ENCODE measurements at places on chromosomes 1 and 21.

DNA sequence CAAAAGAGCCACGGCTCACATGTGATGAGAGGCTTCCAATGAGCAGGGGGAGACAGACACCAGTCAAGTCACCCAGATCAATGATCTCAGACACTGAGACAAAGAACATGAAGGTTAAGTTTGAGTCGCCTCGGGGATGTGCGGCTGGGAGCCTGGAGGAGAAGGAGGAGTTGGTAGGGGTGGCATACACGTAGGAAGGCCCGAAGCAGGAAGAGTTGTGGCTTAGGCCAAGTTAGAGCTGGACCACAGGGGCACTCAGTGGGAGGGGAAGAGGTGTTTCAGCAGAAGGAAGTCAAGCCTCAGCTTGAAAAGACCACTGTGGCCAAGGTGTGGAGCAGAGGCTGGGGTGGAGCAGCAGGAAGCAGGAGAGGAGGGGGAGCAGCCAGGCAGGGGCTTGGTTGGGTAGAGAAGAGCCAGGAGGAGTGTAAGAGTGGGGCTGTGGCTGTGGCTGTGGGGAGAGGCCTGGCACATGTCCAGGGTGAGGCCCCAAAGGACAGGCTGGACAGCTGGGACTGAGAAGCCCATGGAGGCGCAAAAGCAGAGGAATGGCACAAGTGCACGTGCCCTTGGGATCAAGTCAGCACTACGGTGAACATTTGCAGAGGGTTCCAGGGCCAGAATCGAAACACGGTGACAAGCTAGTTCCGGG is 27.6 kb downstream of the CTNNBIP1 start:
- H3K36me3 ChIP-seq: no peaks in the 10 kb centered on the region
- no peak overlapping the region for H3K4me3 ChIP-seq
- H3K4me1 ChIP-seq: no peaks in the 10 kb centered on the region

- H3K4me1 ChIP-seq: no peaks in the 10 kb centered on the region
- H3K27ac ChIP-seq: no peak within 1 kb of the TSS
- H3K36me3 ChIP-seq: no peaks in the 10 kb centered on the region
- no peaks in the 10 kb centered on the region for H3K27me3 ChIP-seq
- no peak within 1 kb of the TSS for H3K4me3 ChIP-seq
- DNase-seq: peak; percentile 56
Measured at GRCh38 chr1:17204546-17205440, at the start of gene PADI1. PADI1 (plus strand) TSS chr1:17205128; CDS start chr1:17205218, 90 bp downstream.

DNA sequence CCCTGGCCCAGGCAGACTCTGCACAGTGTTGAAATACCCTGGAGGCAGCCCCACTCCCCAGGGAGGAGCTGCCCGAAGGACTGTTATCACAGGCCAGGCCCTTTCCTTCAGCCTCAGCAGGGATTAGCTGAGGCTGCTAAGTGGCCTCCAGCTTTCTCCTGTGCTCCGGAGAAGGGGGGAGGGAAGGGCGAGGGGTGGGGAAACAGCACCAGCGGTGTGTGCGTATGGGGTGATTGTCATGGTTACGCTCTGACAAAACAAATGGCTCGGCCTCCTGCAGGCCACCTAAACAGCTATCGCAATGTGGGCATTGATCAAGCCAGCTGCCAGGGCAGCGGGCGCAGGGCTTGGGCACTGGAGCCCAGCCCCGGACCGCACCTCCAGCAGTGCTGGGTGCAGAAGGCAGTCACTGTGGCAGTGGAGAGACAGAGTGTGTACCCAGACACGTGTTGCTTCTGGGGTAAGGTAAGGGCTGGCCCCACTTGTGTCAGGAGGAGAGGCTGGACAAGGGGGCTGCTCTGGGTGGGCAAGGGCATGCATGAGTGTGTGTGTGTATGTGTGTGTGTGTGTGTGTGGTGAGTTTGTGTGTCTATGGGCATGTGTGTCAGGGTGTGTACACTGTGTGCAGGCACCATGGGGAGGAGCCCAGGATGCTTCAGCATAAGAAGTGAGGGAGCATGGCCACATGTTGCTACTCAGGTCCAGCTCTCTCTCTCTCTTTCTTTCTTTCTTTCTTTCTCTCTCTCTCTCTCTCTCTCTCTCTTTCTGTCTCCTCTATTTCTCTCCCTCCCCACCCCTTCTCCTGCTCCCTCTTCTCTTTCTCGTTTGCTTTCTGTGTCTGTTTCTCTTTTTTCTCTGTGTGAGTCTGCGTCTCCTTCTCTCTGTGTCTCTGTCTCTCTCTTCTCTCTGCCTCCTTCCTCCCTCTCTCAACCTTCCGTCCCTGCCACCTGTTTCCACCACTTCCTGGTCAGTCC is at the start of gene VWA5B1:
TSS of gene VWA5B1 (plus strand) at position 252 of the 974 bp plus-strand sequence. CDS start 19,727 bp downstream, outside the sequence.
- no peaks in the 10 kb centered on the region for H3K4me1 ChIP-seq
- H3K27me3 ChIP-seq: no peaks in the 10 kb centered on the region
- DNase-seq: no peak
- no peak within 1 kb of the TSS for H3K27ac ChIP-seq

DNA sequence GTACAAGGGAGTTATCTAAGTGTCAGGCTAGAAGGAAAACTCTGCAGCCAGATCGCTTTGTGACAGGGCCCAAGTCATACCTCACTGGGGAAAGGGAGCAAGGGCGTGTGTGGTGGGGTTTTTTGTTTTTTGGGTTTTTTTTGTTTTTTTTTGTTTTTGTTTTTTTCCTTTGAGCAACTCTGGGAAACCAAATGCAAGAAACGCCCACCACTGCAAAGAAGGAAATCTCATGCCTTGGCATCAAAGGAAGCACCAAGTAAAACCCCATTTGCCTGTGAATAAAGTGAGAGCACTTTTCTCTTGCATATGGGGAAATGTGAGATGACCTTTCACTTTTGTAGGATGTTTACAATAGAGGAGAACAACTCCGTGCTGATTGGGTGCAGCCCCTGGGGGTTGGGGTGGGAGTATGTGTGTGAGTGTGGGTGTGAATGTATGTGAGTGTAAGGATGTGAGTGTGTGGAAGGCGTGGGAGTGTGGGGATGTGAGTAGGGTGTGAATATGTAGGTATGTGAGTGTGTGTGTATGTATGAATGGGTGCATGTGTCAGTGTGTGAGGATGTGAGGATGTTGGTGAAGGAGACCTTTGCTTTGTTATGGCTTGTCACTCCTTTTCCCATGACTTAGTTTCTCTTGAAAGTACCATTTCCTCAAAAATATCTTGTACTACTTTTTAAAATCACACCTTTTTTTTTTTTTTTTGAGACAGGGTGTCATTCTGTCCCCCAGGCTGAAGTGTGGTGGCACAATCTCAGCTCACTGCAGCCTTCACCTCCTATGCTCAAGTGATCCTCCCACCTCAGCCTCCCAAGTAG is 34.6 kb downstream of the IL12RB2 start:
- DNase-seq: no peak
- H3K36me3 ChIP-seq: no peaks in the 10 kb centered on the region
- H3K4me3 ChIP-seq: no peak overlapping the region
- H3K27ac ChIP-seq: no peak overlapping the region

DNA sequence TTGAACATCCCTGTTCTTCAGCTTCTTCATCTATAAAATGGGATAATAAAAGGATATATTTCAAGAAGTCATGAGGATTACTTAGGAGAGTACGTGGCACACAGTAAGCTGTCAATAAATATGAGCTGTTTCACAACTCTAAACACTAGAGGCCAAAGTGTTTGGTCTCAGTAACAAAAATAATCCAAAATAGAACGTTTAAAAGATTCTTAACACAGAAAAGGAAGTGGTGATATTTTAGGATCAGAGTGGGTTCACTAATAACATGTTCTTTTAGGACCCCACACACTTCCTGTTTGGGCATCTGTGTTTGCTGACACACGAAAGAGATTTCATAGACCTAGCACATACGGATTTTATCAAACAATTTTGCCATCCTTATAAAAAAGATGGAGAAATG is 32.9 kb downstream of the TNFSF18 start:
- no peaks in the 10 kb centered on the region for H3K27me3 ChIP-seq
- DNase-seq: no peak
- no peak overlapping the region for H3K27ac ChIP-seq
- no peaks in the 10 kb centered on the region for H3K4me1 ChIP-seq

DNA sequence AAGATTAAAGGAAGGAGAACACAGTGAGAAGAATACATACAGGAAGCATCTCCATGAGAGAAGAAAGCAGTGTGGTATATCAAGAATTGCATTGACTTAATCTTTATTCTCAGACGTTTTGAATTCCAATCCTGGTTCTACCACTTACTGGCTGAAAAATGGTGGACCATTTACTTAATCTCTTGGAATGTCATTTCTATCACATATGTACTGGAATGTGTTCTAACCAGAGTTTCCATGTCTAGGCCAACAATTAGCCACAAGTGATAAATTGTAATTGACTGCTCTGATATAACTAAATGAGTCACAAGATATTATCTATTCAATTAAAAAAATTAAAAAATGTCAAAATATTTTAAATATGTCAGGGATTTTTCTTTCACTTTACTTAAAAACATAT is 626.1 kb downstream of the PTPRC start:
- no peaks in the 10 kb centered on the region for H3K27me3 ChIP-seq
- H3K27ac ChIP-seq: no peak overlapping the region
- DNase-seq: no peak

DNA sequence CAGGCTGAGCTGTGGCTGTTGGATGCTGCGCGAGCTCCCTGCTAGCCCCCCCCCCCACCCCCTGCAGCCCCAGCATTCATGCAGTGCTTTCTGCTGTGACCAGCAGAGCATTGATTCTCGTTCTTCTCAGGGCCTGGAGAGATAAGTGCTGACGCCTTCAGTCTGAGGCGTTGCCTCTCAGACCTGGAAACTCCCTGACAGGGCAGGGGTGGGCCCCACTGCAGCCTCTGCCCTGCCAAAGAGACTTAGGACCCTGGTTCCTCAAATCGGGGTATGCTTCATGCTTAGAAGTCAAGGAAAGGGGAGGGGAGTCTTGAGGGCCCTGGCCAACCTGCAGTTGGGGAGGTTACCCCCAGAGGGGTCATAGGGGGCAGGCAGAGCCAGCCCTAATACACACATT is 38.5 kb downstream of the PTPRF start:
- no peak for DNase-seq
- no peak overlapping the region for H3K4me3 ChIP-seq
- no peaks in the 10 kb centered on the region for H3K4me1 ChIP-seq

- no peaks in the 10 kb centered on the region for H3K27me3 ChIP-seq
- DNase-seq: no peak
- no peak overlapping the region for H3K4me3 ChIP-seq
- no peak overlapping the region for H3K27ac ChIP-seq
Measured at GRCh38 chr1:67888216-67889106, 55.2 kb upstream of the GNG12 start.

- DNase-seq: no peak
- H3K4me3 ChIP-seq: no peak overlapping the region
- no peak overlapping the region for H3K27ac ChIP-seq
- H3K27me3 ChIP-seq: no peaks in the 10 kb centered on the region
- H3K4me1 ChIP-seq: no peaks in the 10 kb centered on the region
- H3K36me3 ChIP-seq: no peaks in the 10 kb centered on the region
Measured at GRCh38 chr1:33097137-33097611, 16.2 kb downstream of the AZIN2 start.

DNA sequence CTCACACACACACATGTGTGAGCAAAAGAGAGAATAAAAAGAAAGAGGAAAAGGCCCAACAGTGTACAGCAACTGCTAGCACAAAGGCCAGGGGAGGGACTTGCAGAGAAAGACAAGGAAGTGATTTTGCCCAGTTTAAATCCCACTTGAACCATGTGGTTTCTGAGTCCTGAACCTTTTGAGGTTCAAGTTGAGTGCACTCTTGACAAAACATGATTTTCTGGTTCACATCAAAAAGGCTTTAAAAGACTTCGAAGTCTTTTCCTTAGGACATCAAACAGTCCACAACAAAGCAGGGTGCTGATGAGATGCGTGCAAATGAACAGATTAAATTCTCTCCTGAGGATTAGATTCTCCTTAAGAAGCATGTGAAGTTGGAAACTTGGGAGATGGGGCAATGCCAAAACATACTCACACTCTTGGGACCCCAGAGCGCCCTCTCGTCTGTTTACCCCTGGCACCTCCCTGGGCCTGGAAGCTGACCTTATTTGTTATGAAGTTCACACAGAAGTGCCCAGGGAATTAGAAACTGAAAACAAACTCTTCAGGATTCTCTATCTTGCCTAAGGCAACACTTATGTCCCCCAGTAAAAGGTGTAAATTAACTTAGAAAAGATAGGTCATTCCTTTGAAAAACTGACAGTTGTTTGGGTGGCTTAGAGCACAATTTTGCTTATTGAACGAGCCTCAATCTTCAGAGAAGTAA is 31.5 kb downstream of the RNF220 start:
- H3K27me3 ChIP-seq: no peaks in the 10 kb centered on the region
- no peaks in the 10 kb centered on the region for H3K36me3 ChIP-seq
- no peak overlapping the region for H3K27ac ChIP-seq
- H3K4me1 ChIP-seq: no peaks in the 10 kb centered on the region
- DNase-seq: no peak
- H3K4me3 ChIP-seq: no peak overlapping the region

GRCh38 chr1:186139701-186140100 is 235.4 kb downstream of the TPR start:
- H3K36me3 ChIP-seq: peaks cover 4% of the 10 kb centered on the region
- DNase-seq: no peak
- H3K27ac ChIP-seq: no peak overlapping the region
- H3K27me3 ChIP-seq: no peaks in the 10 kb centered on the region
- H3K4me1 ChIP-seq: peaks cover 6% of the 10 kb centered on the region
- H3K4me3 ChIP-seq: no peak overlapping the region

GRCh38 chr1:46522184-46522968 is 29.1 kb downstream of the KNCN start:
- no peak overlapping the region for H3K27ac ChIP-seq
- peak; percentile 65 for DNase-seq
- H3K4me3 ChIP-seq: no peak overlapping the region

GRCh38 chr1:248585266-248585665 is 10.7 kb upstream of the OR2T34 start:
- H3K4me3 ChIP-seq: no peak overlapping the region
- H3K27me3 ChIP-seq: no peaks in the 10 kb centered on the region
- H3K27ac ChIP-seq: no peak overlapping the region
- H3K36me3 ChIP-seq: no peaks in the 10 kb centered on the region
- H3K4me1 ChIP-seq: no peaks in the 10 kb centered on the region

DNA sequence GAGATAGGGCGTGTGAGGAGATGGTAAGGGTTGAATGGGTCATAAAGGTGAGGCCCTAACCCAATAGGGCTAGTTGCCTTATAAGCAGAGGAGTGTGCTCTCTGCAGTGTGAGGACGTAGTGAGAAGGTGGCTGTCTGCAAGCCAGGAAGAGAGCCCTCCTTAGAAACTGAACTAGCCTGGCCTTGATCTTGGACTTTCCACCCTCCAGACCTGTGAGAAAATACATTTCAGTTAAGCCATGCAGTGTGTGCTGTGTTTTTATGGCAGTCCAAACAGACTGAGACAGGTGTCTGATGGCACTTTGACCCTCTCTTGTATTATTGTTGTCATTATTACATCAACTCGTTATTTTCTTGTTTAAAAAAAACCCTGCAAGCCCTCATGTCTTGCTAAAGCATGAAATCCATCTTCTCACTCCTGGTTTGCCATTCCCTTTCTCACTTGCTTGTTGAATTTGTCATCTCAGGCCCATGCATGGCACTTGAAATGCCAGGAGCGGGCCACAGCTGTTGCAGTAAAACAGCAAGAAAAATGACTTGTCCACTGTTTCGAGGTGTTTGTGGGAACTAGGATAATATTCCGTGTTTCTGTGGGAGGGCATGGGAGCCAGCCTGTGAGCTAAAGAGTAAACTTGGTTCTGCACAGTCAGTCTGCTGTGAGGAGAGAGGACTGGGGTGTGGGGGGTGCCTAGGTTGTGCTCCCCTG is 78.6 kb downstream of the STUM start:
- H3K27me3 ChIP-seq: no peaks in the 10 kb centered on the region
- no peak overlapping the region for H3K27ac ChIP-seq
- no peak overlapping the region for H3K4me3 ChIP-seq
- no peak for DNase-seq
- no peaks in the 10 kb centered on the region for H3K4me1 ChIP-seq

- no peak overlapping the region for H3K4me3 ChIP-seq
- H3K27me3 ChIP-seq: no peaks in the 10 kb centered on the region
- H3K4me1 ChIP-seq: no peaks in the 10 kb centered on the region
- H3K27ac ChIP-seq: no peak overlapping the region
- DNase-seq: no peak
Measured at GRCh38 chr1:179805291-179806195, 62.5 kb downstream of the FAM163A start.

All from aorta (tissue), 5 donors.